ENCODE measurements at places on chromosomes 3 and 15.

DNA sequence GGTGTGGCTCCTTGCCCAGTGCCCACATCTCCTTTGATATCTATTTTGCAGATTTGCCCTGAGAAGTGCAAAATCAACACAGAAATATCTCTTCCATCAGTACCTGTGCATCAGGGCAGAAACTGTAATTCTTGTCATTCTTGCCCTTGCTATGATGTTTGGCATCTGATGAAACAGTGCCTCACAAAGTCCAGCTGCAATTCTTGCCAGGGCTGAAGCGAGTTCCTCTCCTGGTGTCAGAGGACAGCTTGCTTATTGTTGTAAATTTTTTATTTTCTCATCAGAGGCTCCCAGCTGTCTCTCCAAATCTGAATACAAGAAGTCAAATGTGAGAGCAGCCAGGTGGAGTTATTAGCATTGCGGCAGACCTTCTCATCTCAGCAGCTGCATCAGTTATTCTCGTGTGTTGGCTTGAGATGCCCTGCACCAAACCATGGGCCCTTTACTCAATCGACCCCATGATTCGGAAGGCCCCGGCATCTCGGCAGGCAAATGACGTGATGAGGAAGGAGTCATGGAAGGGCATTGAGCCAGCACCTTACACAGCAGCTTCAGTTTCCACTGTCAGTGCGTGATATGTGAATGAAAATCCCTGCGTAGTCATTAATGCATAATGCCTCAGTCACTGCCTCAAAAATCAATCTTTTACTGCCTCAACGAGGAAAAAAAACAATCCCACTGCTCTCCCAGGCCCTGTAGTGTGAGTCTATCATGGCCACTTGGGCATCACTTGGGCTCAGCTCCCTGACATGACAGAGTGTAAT is 93.4 kb downstream of the CCNL1 start:
- DNase-seq = no peak

DNA sequence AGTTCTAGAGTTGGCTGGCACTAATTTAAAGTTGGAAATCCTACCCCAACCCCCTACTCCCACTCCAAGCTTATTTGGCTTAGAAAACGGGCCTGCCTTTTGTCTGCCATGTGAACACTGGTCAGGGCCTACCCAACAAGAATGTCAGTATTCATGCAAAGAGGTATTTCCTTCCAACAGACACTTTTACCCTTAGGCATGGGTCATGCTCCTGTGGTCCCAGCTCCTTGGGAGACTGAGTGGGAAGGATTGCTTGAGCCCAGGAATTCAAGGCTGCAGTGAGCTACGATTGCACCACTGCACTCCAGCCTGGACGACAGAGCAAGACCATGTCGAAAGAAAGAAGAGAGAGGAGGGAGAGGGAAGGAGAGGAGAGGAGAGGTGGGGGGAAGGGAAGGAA is 137.5 kb upstream of the LRTM1 start:
- no peak for DNase-seq

DNA sequence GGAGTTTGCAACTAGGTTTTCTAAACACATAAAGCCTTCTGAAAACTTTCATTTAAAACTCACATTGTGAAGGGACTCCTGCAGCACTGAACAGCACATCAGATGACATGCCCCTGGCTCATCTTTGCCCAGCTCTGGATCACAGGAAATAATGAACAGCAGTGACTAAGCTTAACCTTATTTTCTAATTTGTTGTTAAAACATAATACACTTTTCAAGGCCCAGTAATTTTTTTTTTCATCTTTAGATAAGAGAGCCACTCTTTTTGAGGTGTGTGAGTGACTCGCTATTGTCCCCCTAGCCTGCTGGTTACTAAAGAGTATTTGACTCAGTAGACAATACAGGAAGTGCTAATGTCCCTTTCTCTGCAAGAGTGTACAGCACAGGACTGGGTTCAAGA is 204.0 kb downstream of the OSBPL10 start:
- DNase-seq = no peak

DNA sequence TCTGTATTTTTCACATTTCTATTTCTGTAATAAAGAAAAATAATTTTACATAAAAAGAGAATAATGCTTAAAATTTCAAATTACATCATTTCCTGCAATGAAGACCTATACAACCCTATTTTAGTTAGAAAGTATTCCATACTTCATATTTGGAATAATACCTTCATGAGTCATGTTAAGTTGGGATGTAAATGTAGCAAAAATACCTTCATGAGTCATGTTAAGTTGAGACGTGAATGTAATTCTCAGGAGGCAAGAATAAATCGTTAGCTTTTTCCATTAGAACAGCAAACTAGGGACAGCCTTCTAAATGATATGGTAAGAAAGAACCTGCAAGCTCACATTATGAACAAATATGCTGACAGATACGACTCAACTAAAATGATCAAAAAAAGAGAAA is 91.9 kb downstream of the NAALADL2 start:
- DNase-seq = no peak

GRCh38 chr3:2765002-2765579 is 345.1 kb downstream of the IL5RA start:
- no peak for DNase-seq

- DNase-seq = no peak
Measured at GRCh38 chr3:178202194-178202593, 334.0 kb upstream of the KCNMB2 start.

DNA sequence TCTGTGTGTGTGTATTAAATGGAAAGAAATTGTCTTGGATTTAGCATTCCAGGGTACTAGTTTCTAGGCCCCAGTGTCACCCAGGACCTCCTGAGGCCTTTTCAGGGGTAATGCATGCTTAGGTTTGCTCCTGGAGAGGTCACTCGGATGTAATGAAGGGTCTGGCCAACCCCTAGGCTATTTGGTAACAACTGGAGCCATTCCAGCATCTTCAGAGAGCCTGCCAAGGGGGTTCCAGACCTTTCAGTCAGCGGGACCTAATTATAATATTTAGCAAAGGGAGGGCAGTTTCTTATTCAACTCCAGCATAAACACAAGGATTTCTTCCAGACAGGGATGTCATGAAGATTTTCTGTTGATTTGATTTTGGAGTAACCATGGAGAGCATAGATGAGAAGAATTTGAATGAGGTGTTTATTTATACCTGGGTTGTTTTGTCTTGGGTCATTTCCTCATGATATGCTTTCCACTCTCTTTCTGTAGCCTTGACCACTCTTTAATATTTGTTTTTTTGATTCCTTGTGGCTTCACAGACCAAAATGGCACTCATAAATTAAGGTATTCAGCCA is 17.4 kb downstream of the KAT2B start:
- DNase-seq = no peak

Data from stimulated activated CD4-positive, alpha-beta T cell treated with anti-CD3 and anti-CD28 coated beads, TNF-alpha, amount 100 ng/mL, for 48 hours (primary cell).